SJSA1 (cell line): ENCODE measurements at places on chromosomes 5 and 9. TPM values are rescaled to one million over a fixed set of nuclear protein-coding genes. Genes with fewer than 3 reads are reported as not detected.

- no peaks in the 10 kb centered on the region for H3K27me3 ChIP-seq
- DNase-seq, result no peak
- H3K36me3 ChIP-seq, result peaks cover 69% of the 10 kb centered on the region
- H3K27ac ChIP-seq, result no peak overlapping the region
- H3K4me1 ChIP-seq, result no peaks in the 10 kb centered on the region
Measured at GRCh38 chr5:177212242-177212641, 78.7 kb downstream of the NSD1 start.

DNA sequence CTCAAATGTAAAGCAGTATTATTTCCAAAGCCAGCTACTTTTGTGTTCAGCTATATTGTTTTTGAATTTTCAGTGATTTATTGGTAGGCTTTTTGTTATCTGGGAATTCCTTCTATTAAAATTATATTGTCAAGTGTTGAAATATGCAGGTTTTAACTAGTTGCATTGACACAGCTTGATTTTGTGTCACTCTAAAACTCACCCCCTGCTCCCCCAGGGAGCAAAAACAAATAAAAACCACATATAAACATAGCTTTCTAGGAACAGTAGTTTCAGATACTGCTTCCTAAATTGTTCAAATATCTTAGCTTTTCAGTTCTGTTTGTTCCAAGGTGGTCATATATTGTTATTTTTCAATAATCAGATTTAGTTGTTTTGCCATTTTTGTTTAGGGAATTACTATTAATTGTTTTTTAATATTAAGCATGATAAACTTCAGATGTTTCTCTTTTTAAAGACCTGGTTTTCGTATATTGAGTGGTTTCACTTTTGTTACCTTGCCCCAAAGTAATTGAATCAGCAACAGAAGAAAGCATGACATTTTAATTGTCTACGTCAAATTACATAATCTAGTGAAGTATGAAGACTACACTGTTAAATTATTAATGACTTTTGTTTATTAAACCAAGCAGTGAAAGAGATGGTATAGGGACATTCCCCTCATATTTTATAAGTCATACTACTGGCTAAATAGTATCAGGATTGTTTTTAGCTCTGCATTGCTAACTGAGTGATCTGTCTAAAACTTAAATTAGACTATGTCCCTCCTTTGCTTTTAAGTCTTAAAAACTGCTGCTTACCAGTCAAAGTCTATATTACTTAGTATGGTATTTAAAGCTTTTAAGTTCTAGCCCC lies 43.4 kb downstream of the ERBIN start:
- H3K4me1 ChIP-seq, result peaks cover 29% of the 10 kb centered on the region
- no peak overlapping the region for H3K4me3 ChIP-seq
- H3K27ac ChIP-seq, result no peak overlapping the region

Gene AJM1
- 0.11 and 0.16 TPM in 2 replicates for total RNA-seq

Gene NR4A3
- total RNA-seq, result 0.24 TPM in 1 of 2 replicates, not detected in the other

DNA sequence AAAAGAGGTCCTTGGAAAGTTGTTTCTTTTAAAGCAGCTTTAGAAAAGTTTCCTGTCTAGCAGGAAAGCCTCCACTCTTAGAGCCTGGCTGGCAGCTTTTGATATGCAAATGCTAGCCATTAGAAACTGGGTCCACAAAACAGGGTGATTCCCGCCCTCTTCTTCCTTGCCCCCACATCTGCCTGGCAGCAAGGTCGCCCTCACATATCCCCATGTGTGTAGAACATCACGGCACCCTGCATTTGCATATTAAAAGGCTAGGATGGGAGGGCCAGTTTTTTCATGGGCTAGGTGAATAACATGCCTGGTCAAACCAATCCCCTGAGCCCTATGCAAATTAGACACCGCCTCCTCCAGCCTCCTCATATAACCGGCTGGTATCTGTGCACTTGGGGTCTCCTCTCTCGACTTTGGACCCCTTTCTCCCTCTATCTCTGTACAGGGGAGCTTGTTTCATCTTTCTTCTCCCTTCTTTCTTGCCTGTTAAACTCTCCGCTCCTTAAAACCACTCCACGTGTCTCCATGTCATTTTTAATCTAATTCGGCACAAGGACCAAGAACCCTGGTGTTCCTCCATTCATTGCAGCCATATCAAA lies 426.8 kb upstream of the CTNND2 start:
- DNase-seq, result no peak
- no peaks in the 10 kb centered on the region for H3K36me3 ChIP-seq
- H3K27me3 ChIP-seq, result no peaks in the 10 kb centered on the region
- no peaks in the 10 kb centered on the region for H3K4me1 ChIP-seq
- no peak overlapping the region for H3K27ac ChIP-seq

Gene PRSS3
- not detected in 2 replicates for total RNA-seq

GRCh38 chr5:82789095-82789494 lies 288.1 kb downstream of the TMEM167A start:
- no peak for DNase-seq
- no peak overlapping the region for H3K4me3 ChIP-seq
- 0 out of 2 replicates have a peak, but pooled peaks cover 2% of the 10 kb centered on the region for H3K27me3 ChIP-seq
- H3K4me1 ChIP-seq, result no peaks in the 10 kb centered on the region

DNA sequence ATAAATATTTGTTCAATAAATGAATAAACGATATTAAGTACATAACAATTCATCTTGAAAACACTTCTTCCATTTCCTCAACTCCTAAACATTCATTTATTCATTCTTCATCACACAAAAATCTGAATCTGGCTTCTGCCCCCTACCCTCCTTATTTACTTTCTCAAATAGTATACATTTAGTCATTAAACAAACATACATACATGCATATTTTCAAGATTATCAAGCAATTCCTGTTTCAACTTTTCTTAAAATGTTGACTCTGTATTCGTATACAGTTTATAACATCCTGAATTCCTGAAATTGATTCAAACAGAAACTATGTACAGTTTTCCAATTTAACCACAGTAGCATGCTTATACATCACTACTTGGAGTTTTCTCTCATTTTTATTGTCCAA lies 129.0 kb downstream of the MUSK start:
- H3K4me1 ChIP-seq, result peaks cover 23% of the 10 kb centered on the region
- no peak for DNase-seq
- H3K36me3 ChIP-seq, result no peaks in the 10 kb centered on the region
- H3K4me3 ChIP-seq, result no peak overlapping the region
- H3K27me3 ChIP-seq, result no peaks in the 10 kb centered on the region
- H3K27ac ChIP-seq, result peak overlapping the region; percentile 73

DNA sequence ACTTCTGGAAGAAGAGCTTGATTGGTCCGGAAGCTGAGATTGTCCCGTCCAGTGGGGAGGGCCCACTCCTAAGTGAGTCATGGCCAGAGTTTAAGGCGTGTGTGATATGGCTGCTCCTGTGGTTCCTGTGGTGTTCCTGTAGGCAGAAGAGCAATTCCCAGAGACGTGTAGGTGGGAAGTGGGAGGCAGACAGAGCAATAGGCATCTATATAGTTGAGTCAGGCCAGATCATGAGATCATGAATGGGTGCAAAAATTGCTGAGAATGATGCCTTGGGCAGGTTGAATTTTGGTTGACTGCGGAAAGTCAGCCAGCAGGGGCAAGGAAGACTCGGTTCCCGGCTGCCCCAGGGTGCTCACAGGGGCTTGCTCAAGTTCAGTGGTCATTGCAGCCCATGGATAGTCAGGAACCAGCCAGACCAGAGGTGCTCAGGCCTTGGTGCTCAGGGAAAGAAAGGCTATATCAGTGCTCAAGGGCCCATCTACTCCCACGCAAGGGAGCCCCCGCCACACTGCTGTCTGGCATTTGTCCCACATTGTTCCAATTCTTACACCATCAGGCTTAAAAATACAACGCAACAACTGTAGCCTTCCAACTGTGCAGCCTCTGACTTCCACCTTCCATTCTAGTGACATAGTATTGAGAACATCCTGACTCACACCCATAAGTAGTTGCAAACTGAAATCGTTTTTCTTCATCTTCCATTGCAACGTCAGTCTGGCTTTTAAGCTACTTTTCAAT lies 21.0 kb upstream of the GSN start:
- no peak overlapping the region for H3K27ac ChIP-seq
- no peaks in the 10 kb centered on the region for H3K36me3 ChIP-seq
- peaks cover 9% of the 10 kb centered on the region for H3K4me1 ChIP-seq
- no peaks in the 10 kb centered on the region for H3K27me3 ChIP-seq
- no peak for DNase-seq
- no peak overlapping the region for H3K4me3 ChIP-seq

- H3K27ac ChIP-seq, result no peak overlapping the region
- H3K4me1 ChIP-seq, result peaks cover 48% of the 10 kb centered on the region
- peaks cover 45% of the 10 kb centered on the region for H3K36me3 ChIP-seq
- peak overlapping the region; percentile 96 for H3K4me3 ChIP-seq
- no peak for DNase-seq
Measured at GRCh38 chr9:38066197-38066913, 2.7 kb downstream of the SHB start.

Gene C5orf34
- total RNA-seq, result 16.5 and 27.8 TPM in 2 replicates

Gene FOXE1
- 3.1 and 4.7 TPM in 2 replicates for total RNA-seq

DNA sequence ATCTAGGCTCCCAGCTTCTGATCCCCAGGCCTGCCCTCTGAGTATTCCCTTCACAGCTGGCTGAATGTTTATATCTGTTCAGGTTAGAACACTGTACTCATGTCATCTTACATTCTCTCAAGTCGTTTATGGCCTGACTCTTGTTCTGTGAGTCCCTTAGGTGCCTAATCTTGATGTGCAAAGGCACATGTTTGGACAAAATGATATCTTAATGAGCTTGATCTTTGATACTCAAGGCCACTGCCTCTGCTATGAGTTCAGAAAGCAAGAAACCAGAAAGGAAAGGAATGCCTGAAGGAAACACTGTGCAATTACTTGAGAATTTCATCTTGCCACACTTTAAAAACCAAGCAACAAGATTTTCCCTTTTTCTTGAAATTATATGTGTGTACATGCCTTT lies 391.8 kb upstream of the ZNF608 start:
- H3K27ac ChIP-seq, result no peak overlapping the region
- H3K36me3 ChIP-seq, result peaks cover 2% of the 10 kb centered on the region; the same call in 1 of the 2 replicates
- H3K4me3 ChIP-seq, result no peak overlapping the region
- no peak for DNase-seq
- H3K27me3 ChIP-seq, result no peaks in the 10 kb centered on the region
- peaks cover 54% of the 10 kb centered on the region for H3K4me1 ChIP-seq
